H1 (cell line): ENCODE measurements at places on chromosomes 5 and 9. TPM values are rescaled to one million over a fixed set of nuclear protein-coding genes. Genes with fewer than 3 reads are reported as not detected.

GRCh38 chr9:84276741-84277140 lies 63.8 kb downstream of the SLC28A3 start:
- DNase-seq: no peak

- peak; percentile 24 for DNase-seq
These were observed 28.1 kb upstream of the OBP2B start for GRCh38 chr9:133237035-133237731.

DNA sequence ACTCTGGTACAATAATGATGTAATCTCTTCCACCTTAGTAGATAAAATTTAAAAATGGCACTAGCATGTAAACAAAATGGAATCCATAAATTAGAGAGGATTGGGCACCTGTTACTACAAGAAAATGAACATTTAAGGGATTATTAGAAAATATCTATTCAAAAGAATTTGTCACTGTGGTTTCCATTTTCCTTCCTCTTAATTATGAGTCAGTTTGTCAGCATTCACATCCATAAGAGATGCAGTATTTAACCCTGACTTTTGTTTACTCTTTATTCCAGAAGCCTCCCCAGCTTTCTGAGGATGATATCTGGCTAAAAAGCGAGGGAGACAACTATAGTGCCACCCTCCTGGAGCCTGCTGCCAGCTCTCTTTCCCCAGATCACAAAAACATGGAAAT lies 72.1 kb downstream of the C9orf152 start:
- DNase-seq: no peak

- DNase-seq: no peak
These were observed 19.5 kb upstream of the SNAPC3 start for GRCh38 chr9:15403155-15403554.

GRCh38 chr5:120151181-120151580 lies 312.9 kb upstream of the PRR16 start:
- DNase-seq: no peak

DNA sequence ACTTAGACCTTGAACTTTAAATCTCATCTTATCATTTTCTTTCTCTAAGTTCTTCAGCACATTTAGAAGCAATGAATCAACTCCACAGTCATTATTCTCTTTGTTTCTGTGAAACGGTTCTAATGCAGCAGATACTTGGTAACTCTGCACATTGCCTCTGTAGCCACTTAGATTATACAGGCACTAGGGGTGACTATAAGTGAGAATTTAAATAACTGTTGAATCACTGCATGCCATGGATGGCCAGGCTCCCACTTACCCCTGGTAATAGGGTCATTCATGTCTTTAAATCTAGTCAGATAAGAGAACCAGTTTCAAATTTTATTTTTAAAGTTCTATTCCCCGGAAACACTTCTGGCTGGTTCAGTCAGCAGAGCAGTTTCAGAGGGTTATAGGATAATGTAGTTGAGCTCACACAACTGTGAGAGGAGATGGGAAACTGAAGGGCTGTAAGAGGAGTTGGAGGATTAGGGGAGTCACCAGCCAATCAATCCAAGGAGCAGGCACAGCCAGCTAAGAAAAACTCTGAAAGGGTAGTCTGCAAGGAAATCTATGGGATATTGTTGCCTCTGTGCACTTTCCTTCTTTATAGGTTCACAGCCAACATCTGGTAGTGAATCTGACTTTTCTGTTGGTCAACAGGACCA lies 4.2 kb upstream of the MINAR2 start:
- DNase-seq: no peak

DNA sequence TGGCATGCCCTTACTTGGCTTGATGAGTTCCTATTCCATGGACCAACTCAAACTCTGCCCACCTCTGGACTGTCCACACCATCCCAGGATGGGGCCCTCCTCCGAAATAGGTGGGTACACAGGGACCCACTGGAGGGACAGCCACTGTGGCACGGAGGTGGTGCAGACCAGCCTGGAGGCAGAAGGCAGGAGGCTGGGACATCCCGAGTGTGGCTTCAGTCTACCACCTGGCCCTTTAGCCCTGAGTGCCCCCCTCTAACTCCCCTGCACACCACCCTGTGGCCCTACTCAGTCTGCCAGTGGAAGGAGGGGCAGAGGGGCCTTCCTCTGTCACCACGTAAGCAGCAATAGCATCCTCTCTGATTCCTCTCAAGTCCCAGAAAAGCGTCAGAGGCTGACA lies 3.7 kb downstream of the IL3 start:
- DNase-seq: no peak

DNA sequence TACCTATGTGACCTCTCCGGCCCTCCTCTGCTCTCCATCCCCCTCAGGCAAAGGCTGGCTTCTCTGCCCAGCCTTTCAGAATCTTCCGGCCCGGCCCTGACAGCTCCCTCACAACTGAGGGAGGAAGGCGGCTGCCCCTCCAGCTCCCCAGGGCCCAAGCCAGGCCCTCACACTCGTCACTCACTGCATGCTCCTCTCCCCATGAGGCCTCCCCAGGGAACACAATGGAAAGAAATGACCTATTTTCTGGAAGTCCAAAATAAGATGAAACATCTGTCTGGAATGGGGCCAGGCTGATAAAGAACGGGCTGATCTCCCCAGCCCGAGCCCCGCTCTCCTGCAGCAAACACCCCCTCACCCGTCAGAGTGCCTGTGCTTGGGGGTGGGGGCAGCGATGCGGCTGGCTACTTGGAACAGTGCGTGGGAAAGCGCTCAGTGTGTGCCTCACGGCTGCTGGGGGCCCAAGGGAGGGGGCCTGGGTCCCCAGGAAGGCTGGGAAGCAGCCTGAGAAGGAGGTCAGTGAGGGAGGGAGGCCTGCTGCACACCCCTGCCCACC lies 11.3 kb downstream of the PDGFRB start:
- no peak for DNase-seq

- no peak for DNase-seq
These were observed 532.1 kb upstream of the DMAC1 start for GRCh38 chr9:8331507-8332330.

GRCh38 chr9:84796404-84796803 lies 126.9 kb downstream of the NTRK2 start:
- no peak for DNase-seq

DNA sequence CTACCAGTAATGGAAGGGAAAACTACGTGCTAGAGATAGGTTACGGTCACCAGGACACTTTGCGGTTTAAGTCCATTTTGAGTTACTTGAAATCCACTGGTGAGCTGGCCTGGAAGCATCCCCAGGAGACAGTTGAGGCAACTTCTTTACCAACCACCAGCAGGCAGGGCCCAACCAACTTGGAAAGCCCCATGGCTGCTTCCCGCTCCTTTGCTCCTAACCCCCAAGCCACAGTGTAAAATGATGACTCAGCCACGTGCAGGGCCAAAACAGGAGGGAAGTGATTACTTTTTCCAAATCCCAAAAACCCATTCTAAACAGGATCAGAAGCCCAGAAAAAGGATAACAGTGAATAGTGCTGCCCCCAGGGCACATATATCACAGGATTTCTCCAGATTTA lies 87.4 kb downstream of the PAX5 start:
- no peak for DNase-seq

DNA sequence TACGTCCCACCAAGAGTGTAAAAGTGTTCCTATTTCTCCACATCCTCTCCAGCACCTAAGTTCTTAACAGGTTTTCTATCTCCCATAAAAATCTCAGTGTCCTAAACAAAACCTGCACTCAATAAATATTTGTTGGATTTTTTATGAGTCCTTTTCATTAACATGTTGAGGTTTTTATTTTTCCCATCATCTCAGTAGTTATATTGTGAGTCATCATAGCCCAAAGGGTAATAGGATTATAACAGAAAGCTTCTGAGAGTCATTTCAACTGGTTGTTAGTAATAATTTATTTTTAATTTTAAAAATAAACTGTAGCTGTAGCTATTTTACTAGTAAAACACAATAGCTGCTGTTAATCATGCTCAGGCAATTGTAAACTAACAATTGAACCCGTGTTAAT lies 331.6 kb upstream of the SLC30A5 start:
- no peak for DNase-seq

DNA sequence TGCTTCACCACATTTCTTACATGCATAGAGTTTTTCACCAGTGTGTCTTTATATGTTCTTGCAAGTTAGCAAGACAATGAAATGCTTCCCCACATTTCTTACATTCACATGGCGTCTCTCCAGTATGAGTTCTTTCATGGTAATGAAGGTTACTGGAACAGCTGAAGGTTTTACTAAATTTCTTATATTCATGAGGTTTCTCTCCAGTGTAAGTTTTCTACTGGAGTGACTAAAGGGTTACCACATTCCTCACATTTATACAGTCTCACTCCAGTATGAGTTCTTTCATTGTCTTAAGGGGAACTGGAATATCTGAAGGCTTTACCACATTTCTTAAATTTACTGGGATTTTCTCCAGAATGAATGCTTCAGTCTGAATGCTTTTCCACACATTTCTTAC lies 350.3 kb downstream of the MAT2B start:
- no peak for DNase-seq

- DNase-seq: no peak
These were observed 37.1 kb downstream of the FAM13B start for GRCh38 chr5:137995749-137996128.

GRCh38 chr5:76455531-76456133 lies 52.5 kb downstream of the IQGAP2 start:
- no peak for DNase-seq

DNA sequence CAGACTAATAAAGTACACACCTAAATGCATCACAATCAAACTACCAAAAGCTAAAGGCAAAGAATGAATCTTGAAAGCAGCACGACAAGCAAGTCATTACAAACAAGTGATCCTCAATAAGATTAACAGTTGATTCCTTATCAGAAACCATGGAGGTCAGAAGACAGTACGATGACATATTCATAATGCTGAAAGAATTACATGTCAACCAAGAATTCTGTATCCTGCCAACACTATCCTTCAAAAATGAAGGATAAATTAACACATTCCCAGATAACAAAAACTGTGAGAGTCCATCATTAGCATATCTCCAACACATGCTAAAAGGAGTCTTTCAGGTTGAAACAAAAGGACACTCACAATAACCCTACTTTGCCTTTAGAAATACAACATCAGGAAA lies 39.4 kb downstream of the NR3C1 start:
- no peak for DNase-seq

- no peak for DNase-seq
These were observed 12.6 kb downstream of the RAPGEF1 start for GRCh38 chr9:131727184-131727759.

DNA sequence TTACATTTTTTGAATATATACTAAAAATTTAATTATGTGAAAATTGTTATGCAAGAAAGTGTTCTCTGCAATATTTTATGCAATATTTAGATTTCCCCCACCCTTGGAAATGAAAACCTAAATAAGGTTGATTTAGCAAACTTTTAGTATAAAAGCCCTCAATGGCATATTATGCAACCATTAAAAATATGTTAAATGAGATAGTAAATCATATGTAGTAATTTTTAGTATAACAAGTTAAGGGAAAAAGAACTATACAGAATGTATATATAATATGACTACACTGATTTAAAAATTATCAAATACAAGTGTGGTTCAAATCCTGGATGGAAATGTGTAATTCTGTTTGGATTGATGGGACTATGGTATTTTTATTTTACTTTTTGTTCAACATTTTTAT lies 116.9 kb upstream of the MEF2C start:
- no peak for DNase-seq

DNA sequence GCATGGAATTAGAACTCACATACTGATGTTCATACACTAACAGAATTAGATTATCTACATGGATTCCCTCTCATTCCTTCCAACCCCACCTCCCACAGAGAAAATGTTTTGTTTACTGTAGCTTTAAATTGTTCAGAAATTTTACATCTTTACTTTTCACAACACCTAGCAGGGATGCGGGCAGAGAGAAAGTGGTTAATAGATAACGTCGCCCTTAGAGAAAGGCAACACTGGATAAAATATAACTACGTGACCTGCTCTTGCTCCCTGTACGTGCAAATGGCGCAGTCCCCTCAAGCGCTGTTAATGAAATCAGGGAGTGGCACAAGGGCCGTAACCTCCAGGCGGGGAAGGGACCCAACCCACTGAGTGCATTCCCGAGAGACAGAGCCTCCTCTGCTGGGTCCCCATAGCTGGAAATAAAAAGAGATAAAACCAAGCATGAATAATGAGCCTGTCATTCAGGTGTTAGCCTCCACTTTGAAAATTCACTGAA lies 125.3 kb upstream of the DAPK1 start:
- DNase-seq: no peak

- no peak for DNase-seq
These were observed 15.7 kb upstream of the TSSK1B start for GRCh38 chr5:113450462-113450861.

- no peak for DNase-seq
These were observed 37.4 kb downstream of the ZFAND5 start for GRCh38 chr9:72327631-72328030.

DNA sequence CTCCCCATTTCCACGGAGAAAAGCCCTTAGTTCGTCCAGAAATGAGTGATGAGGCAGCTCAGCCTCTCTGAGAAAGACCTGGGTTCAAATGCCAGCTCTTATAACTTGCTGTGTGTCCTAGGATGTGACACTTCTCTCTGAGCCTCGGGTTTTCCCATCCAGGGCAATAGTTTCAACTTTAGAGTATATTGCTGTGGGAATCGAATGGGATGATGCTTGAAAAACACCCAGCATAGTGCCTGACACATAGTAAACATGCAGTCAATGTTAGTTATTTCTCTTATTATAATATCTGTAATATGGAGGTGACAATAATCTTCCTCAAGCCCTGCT lies 430 bp upstream of the MAPKAP1 start:
- no peak for DNase-seq

DNA sequence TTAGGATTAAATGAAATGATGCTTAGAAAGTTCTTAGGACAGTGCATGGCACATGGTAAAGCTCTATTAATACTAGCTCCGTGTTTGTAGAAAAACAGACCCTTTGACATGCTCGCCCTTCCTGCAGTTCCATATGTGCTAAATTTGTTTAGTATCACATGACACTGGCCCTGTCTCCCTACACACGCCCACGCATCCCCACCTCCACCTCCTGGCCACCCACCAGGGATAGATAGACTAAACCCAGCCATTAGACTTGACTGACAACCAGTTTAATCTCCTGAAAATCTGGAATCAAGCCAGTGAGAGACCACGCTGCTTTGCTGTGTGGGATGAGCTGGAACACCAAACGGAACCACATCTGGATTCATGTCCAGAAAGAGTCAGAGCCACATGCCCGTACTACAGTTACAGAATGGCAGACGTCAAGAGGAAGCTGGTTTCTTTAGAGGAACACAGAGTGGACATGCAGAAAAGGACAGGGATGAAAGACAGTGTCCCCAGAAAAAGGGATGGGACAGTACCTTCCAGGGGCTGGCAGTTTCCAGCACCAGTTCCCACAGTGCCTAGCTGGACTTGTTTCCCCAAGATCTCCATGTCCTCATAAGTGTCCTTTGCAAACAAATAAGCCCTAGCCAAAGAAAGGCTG lies 186.1 kb downstream of the PDZD2 start:
- no peak for DNase-seq

GRCh38 chr9:120883608-120883996 lies 6.6 kb upstream of the PHF19 start:
- no peak for DNase-seq

Gene CERCAM
- total RNA-seq: 3.1 and 4.0 TPM in 2 replicates

Gene CEL
- total RNA-seq: 2.5 and 3.4 TPM in 2 replicates

Gene CDH9
- 0.54 and 0.73 TPM in 2 replicates for total RNA-seq

Gene NR2F1-AS1
- total RNA-seq: 1.6 and 2.1 TPM in 2 replicates

Gene SLC36A3
- not detected in 2 replicates for total RNA-seq

Gene ADGRV1
- total RNA-seq: 62.2 and 62.3 TPM in 2 replicates

Gene CDX1
- not detected in 2 replicates for total RNA-seq

Gene F12
- 5.4 and 6.5 TPM in 2 replicates for total RNA-seq

Gene MAMDC4
- 4.5 TPM in 2 replicates for total RNA-seq

Gene PDE6A
- not detected in 2 replicates for total RNA-seq

Gene NUTM2F
- total RNA-seq: 0.19 TPM in 1 of 2 replicates, not detected in the other
